ENCODE measurements at places on chromosomes 6 and 20. TPM values are rescaled to one million over a fixed set of nuclear protein-coding genes. Genes with fewer than 3 reads are reported as not detected.

THBS2 gene
- 1,102 TPM for total RNA-seq

GATA5 gene
- total RNA-seq = not detected

MLN gene
- not detected for total RNA-seq

OLIG3 gene
- total RNA-seq = not detected

PHACTR2 gene
- 76.9 TPM for total RNA-seq

ZNF831 gene
- total RNA-seq = not detected

GPLD1 gene
- total RNA-seq = 0.72 TPM

RIPPLY2 gene
- not detected for total RNA-seq

C20orf204 gene
- 0.59 TPM for total RNA-seq

MATN4 gene
- not detected for total RNA-seq

VGLL2 gene
- total RNA-seq = not detected

ASIP gene
- total RNA-seq = not detected

GRM4 gene
- 0.36 TPM for total RNA-seq

ADGRB3 gene
- not detected for total RNA-seq

RIPK1 gene
- total RNA-seq = 28.0 TPM

FRS3 gene
- total RNA-seq = 1.8 TPM

CRIP3 gene
- 0.59 TPM for total RNA-seq

CDH22 gene
- not detected for total RNA-seq

MCUR1 gene
- total RNA-seq = 13.6 TPM

CALHM5 gene
- 14.8 TPM for total RNA-seq

All from osteoblast (primary cell).